NCI-H526 treated with DMSO at 0.1 percent for 48 hours (cell line): ENCODE measurements at places on chromosomes 5 and 9.
A peak's percentile ranks its signal among the peaks of the same experiment; 100 is the strongest.

- DNase-seq = no peak
Observed at GRCh38 chr9:112789473-112789872, 38.9 kb downstream of the SNX30 start.

DNA sequence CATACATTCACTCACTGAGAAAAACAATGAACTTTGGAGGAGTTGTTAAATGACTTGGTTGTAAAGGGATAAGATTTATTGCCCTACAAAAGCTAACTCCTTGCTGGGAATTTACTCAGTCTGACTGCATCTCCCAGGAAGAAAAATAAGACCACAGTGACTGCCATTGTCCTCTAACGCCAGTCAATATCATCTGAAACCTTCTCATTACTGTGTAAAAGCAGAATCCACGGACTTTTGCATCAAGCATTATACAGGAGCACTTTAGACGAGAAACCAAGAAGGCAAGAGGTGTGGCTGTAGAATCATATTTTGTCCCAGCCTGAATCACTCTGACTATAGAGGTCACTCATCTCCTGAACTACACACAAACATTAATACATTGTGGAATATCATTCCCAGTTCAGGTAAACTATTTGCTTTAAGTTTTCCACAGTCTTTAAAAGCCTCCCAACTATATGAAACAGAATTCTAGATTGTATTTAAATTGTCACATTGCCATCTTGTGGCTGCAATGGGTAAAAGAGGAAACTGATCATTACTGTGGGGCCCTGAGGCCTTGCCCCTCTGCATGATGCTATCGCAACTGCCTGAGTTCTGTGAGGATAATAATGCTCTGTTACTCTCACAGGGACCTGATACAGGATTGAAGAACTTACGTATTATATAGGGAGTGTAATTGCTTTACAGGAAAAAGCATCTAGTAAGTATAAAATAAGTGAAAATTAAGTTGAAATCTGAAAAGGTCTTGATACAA, 142.9 kb downstream of the SLCO4C1 start:
- DNase-seq = peak; percentile 1

GRCh38 chr9:137077758-137078693, 709 bp downstream of the UAP1L1 start:
- no peak for DNase-seq

DNA sequence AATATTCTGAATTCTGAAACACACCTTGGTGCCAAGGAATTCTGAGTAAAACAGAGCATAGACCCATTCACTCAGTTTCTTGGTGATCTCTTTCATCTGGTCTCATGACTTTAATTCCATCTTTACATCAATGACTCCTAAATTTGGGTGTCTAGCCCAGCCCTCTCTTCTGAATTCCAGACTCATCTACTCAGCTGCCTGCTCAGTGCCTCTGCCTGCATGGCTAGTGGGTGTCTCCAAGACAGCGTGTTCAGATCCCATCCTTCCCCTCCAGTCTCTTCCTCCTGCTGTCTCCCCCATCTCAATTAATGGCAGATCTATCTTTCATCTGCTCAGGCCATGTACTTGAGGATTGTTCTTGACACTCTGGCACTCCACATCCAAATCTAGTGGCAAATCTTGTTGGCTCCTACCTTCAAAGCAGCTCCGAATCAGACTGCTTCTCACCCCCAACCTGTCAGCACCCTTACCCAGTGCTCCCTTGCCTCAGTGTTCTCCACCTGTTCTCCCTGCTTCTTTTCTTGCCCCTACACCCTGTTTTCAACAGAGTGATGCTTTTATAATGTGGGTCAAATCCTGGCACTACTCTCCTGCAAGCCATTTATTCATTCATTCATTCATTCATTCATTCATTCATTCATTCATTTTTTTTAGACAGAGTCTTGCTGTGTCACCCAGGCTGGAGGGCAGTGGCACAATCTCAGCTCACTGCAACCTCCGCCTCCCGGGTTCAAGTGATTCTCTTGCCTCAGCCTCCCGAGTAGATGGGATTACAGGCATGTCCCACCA, 5.3 kb downstream of the CAVIN4 start:
- no peak for DNase-seq

- DNase-seq = no peak
Observed at GRCh38 chr5:142839711-142840346, 69.7 kb downstream of the ARHGAP26 start.

DNA sequence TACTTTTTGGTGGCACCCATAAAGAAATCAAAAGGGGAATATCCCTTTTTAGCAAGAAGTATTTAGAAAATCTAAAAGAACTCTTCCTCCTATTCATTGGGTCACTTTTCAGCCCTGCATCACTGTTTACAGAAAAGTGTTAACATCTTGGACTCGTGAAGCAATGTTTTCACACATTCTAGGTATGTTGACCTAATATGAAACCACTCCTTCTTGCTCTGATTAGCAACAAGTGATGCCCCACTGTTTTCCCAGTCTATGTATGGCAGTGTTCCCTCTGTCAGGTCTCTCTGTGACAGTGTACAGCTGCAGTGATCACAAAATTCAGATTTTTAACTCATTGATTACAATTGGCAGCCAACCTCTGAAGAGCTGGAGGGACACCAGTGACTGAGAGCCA, 148.2 kb upstream of the SLC12A2 start:
- no peak for DNase-seq

DNA sequence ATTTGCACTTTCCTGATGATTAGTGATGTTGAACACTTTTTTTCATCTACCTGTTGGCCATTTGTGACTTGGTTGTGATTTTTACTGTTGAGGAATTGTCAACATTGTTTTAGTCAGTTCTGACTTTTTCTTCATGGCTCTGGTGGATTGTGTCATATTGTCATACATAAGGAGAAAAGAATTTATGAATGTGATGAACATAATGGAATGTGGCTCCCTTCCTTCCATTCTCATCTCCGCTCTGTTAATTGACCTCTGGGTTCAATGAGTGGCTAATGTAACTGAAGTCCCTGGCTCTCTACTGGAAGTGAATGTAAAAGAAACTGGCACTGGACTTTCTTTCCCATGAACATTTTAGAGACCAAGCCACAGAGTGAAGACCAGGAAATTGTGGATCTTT, 49.2 kb downstream of the KIAA1958 start:
- no peak for DNase-seq

GRCh38 chr5:116395226-116395625, 179.4 kb downstream of the SEMA6A start:
- DNase-seq = no peak
